ENCODE measurements at places on chromosomes 5 and 9.
A peak's percentile ranks its signal among the peaks of the same experiment; 100 is the strongest.

DNA sequence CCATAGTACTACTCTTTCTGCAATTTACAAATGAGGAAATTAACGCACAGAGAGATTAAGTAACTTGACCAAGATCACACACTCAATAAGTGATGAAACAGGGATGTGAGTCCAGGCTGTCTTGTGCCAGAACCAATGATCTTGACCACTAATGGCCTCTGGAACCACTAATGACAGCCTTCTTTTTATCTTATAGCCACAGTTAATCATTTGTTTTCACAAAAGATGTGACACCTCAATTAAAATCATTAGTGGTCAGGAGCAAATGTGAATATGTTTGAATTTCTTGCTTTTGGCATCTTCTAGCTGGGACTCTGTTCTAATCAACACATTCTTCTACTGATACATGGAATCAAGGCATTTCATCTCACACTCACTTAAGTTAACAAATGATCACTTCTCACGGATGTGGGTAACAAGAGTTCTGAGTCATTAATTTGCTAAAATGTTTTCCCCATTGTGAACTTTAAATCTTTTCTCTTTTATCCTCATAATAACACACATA is 102.7 kb upstream of the CD180 start:
- no peak for DNase-seq

DNA sequence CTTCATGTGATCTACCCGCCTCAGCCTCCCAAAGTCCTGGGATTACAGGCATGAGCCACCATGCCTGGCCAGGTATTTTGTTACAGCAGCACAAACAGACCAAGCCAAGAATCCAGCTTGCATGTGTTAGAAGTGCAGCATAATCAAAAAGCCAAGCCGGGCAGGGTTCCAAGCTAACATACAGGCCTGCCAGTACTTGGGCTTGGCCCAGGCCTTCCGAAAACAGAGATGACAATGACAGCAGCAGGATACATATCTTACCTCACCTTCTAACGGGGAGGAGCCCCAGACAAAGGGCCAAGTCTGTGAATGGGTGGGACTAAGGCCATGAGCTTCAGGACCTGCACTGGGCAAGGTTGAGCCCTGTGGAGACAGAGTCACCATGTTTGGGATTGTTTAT is 91.4 kb upstream of the ZNF462 start:
- no peak for DNase-seq

- DNase-seq, result no peak
These were observed 32.9 kb upstream of the DTWD2 start for GRCh38 chr5:119021149-119021732.

GRCh38 chr9:99593610-99594009 is 228.1 kb upstream of the NR4A3 start:
- no peak for DNase-seq

GRCh38 chr5:7759951-7760580 is 90.9 kb downstream of the CFAP90 start:
- DNase-seq, result no peak

DNA sequence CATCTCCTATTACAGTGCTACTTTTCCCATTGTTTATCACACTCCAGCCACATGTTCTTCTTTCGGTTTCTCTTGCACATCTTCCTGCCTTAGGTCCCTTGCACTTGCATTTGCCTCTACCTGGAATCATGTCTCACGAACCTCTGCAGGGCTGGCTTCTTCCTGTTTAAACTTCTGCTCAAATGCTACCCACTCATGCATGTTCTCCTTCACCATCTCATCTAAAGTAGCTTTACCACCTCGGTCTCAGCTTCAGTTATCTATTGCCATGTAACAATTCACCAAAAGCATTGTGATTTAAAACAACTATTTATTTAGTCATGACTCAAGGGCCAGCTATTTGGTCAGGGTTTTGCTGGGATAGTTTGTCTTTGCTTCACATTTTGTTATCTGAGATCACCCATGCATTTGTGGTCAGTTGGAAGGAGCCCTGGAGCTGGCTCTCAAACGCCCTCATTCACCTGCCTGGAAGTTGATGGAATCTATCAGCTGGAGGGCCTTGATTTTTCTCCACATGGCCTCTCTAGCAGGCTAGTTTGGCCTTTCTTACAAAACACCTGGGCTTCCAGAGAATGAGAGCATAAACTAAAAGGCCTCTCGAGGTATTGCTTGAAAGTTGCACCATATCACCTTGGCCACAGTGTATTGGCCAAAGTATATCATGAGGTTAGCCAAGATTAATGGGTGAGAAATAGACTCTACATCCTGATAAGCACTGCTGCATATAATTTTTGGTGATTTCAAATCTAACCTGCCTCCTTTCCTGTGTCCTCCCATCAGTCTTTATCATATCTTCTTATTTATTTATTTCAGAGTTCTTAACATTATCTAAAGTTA is 21.4 kb downstream of the SPINK1 start:
- no peak for DNase-seq

GRCh38 chr5:77218263-77218662 is 7.8 kb downstream of the PDE8B start:
- DNase-seq, result no peak

DNA sequence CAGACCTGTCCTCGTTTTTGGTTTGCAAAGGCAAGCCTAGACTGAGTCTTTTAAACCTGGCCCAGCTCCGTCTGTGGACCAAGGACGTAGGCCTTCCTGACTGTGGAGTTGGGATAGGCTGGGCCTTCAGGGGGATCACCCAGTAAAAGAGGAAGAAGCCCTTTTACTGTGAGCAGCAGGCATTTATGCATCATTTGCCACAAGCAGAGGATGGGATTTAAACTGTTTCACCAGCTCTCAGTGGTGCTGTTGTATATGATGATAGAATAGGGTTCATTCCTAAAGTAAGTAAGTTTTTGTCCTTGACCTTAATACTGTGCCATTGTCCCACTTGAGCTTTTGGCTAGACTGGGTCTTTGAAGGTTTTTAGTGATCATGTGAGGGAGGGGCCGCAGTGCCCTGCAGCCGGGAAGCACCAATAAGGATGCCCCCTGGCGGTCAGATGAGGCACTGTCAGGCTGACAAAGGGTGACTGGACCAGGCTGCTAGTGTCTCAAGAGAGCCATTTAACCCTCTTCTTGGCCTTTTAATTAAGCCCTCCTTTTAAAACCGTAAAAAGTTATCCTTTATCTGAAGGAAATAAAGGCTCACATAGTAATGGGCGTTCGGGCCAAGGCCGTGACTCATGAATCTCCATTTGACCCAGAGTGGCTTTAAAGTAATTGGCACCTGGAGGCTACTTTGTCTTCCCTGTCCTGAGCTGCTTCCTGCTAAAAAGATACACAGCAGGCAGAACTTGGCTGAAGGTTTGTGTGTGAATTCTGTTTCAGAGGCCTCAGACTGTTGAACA is 74.0 kb downstream of the UBAP1 start:
- DNase-seq, result peak; percentile 39

DNA sequence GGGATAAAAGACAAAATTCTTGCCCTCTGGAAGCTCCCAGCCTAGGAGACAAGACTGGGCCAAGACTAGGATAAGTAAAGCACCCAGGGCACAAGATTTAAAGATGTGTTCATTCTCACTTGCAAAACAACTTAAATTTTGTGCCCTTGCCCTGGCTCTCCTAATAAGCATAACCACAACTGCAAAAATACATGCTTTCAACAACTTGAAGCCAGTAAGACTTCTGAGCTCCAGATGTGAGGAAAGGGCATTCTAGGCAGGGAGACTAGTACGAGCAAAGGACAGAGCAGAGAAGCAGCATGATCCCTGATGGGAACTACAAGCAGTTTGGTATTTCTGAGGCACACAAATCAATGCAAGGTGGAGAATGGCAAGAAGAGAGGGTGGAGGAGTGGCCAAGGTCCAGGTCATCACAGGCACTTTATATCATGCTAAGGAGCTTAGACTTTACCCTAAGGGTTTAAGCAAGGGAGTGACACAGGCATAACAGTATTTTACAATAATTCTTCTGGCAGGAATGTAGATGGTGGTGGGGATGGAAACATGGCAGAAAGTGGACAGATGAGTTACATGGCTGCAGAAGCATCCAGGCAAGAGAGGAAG is 30.1 kb upstream of the SIL1 start:
- DNase-seq, result no peak

DNA sequence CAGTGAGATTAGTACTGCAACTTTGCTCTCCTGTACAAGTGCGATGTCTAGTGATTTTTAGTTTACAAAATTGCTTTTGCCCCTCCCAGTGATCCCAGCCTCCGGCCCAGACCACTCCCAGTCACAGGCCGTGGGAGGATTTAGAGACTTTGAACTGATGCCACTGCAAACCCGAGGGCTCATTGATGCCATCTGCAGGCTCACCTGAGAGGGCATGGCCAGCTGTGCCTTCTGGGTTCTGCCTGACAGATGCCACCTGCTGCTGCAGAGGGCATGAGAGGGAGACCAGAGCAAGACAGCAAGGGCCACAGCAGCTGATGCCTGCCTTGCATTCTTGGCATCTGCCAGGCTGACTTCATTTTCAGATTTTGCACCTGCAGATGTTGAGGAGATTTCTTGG is 593.8 kb downstream of the CDK5RAP2 start:
- DNase-seq, result no peak

DNA sequence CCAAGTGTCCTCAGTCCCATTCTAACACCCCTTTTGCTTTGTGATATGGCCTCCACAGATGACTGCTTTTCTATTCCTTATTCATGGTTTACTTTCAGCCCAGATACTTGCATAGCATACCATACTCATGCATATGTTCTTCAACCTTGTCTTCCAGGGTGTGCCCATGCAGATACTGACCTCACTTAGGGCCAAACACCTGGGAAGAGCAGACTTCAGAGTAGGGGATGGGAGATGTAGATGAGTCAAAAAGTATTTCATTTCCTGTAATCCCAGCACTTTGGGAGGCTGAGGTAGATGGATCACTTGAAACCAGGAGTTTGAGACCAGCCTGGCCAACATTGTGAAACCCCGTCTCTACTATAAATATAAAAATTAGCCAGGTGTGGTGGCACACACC is 58.3 kb downstream of the NRG2 start:
- DNase-seq, result no peak

DNA sequence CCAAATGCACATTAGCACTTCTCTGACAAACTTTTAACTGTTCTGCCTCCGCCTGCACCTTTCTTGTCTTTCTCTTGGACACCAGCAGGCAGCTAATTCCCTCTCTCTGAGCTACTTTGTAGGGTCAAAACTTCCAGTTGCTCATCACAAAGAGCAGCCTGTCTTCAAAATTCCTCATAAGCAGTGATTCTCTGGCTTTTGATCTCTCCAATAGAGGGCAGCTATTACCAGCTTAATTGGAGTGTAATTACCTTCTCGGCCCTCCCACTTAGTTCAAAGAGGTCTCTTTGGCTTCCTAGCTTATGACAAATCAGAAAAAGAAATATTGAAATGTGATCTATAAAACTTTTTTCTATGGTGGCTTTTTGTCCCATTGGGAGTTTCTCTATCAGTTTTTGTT is 43.6 kb upstream of the RAD23B start:
- DNase-seq, result no peak
